ENCODE measurements at places on chromosomes 7 and 10.

DNA sequence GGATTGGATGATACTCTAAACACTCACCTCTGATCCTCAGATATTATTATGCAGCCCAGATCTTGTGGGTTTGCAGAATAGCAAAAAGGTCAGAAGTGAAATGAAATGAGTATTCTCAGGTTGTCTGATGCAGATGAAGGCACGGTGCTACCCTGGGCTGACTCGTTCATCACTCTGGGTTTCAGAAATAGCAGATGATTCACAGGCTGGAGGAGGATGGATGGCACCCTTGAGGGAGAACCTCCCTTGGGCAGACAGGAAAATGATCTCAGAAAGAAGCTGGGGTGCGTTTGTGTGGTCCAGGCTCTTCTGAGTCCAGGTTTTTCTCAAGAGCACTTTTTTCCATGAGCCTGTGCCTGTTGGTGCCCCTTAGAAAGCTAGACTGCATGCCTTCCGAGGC, 515.8 kb upstream of the MKI67 start:
- no peak for DNase-seq

GRCh38 chr7:37052705-37053104, 328.4 kb upstream of the AOAH start:
- no peak for DNase-seq

GRCh38 chr7:135209225-135209834, 2.0 kb downstream of the WDR91 start:
- DNase-seq = no peak

GRCh38 chr10:94103801-94104221, 110.1 kb downstream of the PLCE1 start:
- no peak for DNase-seq

GRCh38 chr10:123154711-123155505, 706 bp downstream of the BUB3 start:
- DNase-seq = peak; percentile 40

GRCh38 chr7:74587435-74588126, 69.9 kb upstream of the GTF2I start:
- DNase-seq = no peak

- no peak for DNase-seq
Observed at GRCh38 chr10:3738855-3739350, 46.1 kb downstream of the KLF6 start.

DNA sequence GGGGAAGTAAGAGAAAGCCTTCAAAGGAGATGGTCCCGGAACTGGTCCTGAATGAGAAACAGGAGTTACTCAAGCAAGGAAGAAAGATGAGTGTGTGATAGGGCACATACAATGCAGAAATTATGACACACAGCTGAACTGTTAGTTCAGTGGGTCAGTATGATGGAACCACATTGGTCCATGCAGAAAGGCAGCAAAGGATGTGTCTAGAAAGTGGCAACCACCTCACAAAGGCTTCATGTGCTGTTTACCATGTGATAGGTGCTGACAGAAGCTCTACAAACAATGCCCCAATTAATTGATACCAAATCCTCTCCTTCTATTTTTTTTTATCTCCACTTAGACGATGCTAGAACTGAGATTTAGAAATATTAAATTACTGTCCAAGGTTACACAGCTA, 258.3 kb downstream of the RELN start:
- no peak for DNase-seq

GRCh38 chr7:15131661-15132060, 229.1 kb upstream of the DGKB start:
- no peak for DNase-seq

GRCh38 chr10:26703974-26704373, 6.5 kb downstream of the PDSS1 start:
- no peak for DNase-seq

DNA sequence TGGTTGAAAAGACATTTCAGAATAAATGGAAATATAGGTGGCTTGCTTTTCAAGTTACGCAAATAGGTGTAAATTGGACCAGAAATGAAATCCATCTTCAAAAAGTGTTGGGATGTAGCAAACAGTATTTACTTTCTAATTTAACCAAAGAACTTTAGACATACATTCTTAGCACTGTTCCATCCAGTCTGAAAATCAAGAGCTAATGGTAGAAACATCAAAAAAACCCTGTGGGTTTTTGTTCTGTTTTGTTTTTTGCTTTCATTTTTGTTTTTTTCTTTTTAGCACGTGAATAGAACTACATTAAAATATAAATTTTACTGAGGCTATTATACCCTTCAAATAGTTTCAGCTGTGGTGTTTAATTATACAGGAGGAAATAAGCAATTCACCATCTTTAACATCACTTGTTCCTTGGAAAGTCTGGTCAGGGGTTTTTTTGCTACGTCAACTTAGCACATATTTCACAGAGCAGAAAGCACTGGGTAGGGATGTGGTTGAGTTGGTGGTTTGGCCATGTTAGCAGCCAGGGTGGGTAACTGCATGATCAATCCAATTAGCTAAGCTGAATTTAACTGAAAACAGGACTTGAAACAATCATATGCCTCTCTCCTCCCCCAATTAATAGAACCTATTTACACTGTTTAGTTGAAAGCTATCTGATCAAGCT, 275.4 kb upstream of the PFKP start:
- no peak for DNase-seq

- DNase-seq = no peak
Observed at GRCh38 chr10:133022776-133023100, 65.0 kb upstream of the ADGRA1 start.

DNA sequence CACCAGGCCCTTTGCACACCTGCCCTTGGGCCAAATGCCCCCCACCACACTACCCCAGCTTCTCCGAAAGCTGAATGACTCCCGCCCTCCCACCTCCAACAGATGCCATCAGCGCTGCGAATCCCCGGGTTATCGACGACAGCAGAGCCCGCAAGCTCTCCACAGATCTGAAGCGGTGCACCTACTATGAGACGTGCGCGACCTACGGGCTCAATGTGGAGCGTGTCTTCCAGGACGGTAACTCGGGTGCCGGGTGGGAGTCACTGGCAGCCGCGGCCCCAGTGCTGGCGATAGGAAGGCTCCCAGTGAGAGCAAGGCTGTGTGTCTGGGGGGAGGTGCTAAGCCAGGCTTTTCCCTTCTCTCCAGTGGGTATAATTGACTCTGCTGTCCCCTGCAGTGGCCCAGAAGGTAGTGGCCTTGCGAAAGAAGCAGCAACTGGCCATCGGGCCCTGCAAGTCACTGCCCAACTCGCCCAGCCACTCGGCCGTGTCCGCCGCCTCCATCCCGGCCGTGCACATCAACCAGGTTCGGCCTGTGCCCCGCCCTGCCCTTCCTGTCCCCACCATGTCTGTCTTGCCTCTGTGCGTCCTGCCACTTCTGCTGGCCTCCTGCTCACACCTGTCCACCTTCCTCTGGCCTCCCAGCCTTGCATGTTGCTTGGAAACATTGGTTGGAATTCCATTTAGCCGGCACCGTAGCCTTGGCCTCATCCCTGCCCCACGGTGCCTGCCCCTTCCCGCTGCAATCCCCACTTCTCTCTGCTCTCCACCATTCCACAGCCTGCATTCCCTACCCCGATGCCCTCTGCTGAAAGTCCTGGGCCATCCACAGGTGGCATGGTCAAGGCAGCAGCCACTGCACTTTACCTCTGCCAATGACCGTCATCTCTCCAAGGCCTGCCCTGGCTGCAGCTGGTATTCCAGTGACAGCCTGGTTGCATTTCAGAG, 32.1 kb downstream of the AGAP3 start:
- no peak for DNase-seq

DNA sequence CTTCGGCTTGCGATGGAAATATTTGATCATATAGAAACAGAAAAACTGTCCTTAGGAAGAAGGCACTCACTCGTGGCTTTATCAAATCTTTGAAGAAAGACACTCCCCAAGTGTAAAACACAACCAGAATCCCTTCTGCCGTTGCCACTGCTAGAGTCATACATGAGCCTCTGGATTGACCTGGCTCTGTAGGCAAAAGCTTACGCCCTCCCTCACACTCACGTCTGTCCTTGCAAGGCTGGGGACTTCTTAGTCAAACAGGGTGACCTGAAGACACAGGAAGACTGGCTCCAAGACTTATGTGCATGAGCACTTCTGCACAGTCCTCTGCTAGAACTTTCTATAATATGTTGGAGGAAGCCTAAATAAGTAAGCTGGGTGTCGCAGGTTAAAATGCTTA, 135.4 kb upstream of the MDFIC start:
- DNase-seq = no peak

DNA sequence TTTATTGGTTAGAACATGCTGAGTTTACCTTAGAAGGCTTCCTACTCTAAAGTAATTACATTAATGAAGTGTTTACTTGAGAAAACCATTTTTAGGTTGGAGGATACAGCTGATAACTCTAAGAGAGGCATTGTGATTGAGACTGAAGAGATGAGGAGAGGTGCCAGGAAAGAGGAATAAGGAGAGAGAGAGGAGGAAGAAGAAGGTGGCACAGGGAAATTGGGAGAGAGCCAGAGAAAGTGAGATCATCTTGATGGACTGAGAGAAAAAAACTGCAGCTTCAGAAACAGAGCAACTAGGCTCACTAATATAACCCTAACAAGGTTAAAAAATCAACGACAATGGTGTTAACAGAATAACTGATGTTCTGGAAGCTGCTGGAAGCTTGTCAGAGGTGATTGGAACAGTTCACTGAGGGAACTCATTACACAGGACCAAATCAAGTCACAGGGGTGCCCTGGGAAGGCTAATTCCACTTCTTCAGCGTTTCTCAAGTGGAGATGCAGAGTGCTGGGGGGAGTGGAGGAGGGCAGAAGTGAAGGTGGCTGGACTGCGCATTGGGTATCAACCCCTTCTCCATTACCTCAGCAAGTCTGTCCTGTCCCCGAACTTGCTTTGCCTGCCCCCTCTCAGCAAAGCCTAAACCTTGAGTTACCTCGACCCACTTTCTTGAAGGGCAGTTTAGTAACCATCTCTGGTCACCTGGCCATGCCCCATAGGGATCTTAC, 6.9 kb upstream of the SORBS1 start:
- no peak for DNase-seq

DNA sequence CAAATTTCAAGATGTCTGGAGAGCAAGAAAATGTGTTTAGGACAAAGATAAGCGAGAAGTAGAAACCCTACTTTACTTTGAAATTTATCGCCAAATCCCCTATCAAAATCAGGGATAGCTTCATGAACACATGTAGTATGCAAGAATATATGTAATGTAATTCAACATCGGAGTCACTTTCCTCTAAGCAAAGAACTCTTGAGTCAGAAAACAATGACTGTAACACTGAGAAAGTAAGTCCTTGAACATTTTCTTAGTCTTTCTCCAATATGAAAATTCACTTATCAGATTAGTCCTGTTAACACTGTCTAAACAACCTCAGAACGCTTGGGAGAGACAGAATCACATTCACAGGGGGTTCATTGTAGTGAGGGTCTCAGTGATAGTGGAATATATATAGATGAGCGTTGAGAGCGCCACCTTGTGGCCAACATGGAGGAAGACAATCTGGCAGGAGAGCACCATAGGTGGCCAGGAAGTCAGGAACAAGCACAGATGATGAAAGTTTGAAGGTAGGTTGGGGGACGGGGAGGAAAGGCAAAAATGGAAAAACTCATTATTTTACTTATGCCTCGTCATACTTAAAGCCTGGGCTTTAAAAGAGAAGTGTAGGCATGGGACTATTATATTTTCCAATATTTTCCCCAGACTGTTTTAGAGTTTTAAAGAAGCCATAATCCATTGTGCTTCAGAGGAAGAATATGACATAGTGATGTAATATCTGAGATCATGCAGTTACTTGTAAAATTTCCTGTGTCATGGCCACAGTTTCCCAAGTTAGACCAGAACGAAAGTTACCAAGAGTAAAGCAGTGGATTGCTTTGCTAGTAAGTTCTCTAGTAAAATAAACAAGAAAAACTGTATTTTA, 115.5 kb upstream of the GNAI1 start:
- DNase-seq = no peak

- no peak for DNase-seq
Observed at GRCh38 chr10:1402016-1402770, 335.1 kb downstream of the ADARB2 start.

DNA sequence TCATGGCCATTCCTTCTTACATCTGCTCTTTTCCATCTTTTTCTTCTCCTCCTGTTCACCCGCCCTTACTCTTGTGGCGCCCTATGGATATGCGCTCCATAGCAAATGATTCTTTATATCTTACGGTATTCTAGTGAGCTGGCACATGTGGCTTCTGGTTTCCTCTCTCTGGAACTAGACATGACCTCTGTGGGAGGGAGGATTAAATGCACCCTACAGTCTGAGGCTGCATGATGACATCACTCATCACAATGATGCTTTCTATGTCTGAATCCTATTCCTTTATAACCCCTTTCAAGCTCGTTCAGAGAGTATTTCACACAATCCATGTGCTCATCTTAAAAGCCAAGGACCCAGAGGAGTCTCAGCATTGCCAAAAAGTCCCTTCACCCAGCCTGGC, 153.3 kb downstream of the EGFR start:
- DNase-seq = no peak

DNA sequence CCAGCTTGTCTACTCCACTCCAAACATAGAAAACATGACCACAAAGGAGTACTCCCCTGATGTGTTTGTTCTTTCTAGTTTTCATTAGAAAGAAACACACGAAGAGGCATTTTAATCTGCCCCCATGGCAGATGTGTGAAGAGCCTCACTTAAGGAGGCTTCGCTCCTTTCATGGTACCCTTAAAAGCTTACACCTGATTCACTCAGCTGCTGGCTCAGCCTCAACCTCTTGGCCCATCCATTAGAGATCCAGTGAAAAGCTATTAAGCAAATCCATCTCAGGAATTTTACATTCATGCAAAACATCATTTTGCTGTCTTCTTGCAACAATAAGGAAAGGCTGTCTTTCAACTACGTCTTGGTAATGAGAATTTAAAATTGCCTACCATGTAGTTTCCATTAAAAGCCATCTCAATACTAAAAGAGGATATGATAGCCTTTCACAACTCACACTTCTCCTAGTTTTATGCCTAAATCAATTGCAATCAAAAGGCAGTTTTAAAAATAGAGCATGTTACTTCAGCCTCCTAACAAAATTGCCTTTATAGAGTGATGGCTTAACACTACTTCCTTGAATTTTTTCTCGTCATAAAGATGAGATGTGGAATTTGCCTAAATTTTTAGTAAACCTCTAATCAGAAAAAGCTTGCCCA, 22.7 kb downstream of the MACC1 start:
- DNase-seq = no peak

- no peak for DNase-seq
Observed at GRCh38 chr10:58712141-58712540, 199.5 kb downstream of the BICC1 start.

Measured in stimulated activated CD8-positive, alpha-beta memory T cell treated with anti-CD3 and anti-CD28 coated beads, Interleukin-7, amount 100 ng/mL, for 24 hours (primary cell).